ENCODE measurements at places on chromosomes 4 and X.
A peak's percentile ranks its signal among the peaks of the same experiment; 100 is the strongest.

DNA sequence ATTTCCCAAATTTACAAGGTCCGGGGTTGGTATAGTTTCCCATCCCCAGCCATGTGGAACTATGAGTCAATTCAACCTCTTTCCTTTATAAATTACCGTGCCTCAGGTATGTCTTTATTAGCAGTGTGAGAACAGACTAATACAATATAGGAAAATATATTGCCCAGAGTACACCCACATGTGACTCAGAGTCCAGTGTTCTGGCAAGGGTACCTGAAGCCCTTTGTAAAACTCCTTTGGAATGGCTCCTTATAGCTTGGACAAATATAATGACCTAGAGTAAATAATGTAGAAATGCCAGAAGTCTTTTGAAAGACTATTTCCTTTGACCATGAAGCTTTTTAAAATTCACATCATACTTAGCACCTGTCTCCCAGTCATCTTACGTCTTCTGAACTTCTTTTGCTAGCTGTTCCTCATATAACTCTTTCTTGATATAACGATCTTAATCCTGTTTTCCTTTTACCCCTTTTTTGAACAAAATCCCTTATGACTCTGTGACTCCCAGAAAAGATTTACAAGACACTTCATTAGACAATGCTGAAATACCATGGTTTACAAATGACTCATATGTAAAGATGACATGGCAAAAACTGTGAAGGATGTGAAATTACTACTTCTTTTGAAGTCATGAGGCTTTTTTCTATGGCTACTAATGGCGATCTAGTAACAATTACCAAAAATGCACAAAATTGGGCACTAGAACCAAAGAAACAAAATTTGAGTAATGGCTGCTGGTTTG is 408.9 kb downstream of the NAP1L3 start:
- no peak for DNase-seq

GRCh38 chrX:137118136-137118535 is 84.3 kb upstream of the GPR101 start:
- DNase-seq, result no peak

GRCh38 chr4:22672519-22672918 is 20.2 kb upstream of the GBA3 start:
- no peak for DNase-seq

- DNase-seq, result no peak
These were observed 296.0 kb upstream of the SFRP2 start for GRCh38 chr4:154084864-154085263.

GRCh38 chr4:163395055-163395454 is 51.4 kb downstream of the NPY5R start:
- no peak for DNase-seq

- no peak for DNase-seq
These were observed 433 bp downstream of the MMAA start for GRCh38 chr4:145619639-145619996.

- no peak for DNase-seq
These were observed 163.2 kb downstream of the RELL1 start for GRCh38 chr4:37522996-37523395.

GRCh38 chr4:121093261-121093660 is 20.9 kb upstream of the NDNF start:
- DNase-seq, result no peak

GRCh38 chr4:171742436-171742835 is 70.8 kb upstream of the GALNTL6 start:
- no peak for DNase-seq

- no peak for DNase-seq
These were observed 49.6 kb downstream of the HPF1 start for GRCh38 chr4:169707958-169708643.

GRCh38 chr4:151690876-151691275 is 69.9 kb downstream of the GATB start:
- no peak for DNase-seq

DNA sequence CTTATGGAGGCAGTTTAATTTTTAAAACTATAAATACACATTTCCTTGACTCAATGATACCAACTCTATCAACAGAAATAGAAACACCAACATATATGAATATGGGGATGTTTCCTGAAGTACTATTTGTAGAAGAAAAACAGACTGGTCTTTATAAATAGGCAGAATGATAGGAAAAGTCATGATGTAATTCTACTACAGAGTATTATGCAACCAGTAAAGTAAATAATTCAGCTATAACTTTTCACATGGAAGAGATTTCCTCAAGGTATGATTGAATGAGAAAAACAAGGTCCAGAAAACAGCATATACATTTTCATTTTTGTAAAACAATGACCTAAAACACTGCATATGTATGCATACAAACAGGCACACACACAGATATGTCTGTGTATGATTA is 56.2 kb downstream of the GPRIN3 start:
- no peak for DNase-seq

- DNase-seq, result no peak
These were observed 64.5 kb downstream of the TENM3 start for GRCh38 chr4:182307746-182308145.

GRCh38 chr4:87278335-87278794 is 44.3 kb downstream of the HSD17B13 start:
- DNase-seq, result no peak

GRCh38 chr4:112031712-112032328 is 113.4 kb upstream of the FAM241A start:
- no peak for DNase-seq

GRCh38 chrX:25226151-25226550 is 210.4 kb upstream of the ARX start:
- no peak for DNase-seq

GRCh38 chrX:42079968-42080367 is 156.6 kb upstream of the CASK start:
- DNase-seq, result no peak

DNA sequence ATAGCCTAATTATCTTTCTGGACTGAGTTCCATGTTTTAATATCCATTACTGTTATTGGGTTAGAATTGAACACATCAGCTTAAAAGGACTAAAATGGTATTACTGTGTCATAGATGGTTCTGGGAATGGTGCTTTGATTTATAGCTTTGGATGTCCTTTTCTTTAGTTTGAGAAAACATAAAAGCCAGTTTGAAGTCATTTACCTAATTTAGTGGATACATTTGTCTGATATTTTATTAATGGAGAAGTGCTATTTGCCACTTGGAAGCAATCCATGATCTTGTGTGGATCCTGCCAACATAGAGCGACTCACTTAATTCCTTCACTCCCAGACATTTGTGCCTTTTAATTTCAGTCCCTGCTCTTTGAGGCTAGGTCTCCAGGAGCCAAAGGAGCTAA is 212.4 kb upstream of the PACRGL start:
- DNase-seq, result no peak

GRCh38 chr4:1356181-1356998 is 9.4 kb downstream of the UVSSA start:
- peak; percentile 10 for DNase-seq

DNA sequence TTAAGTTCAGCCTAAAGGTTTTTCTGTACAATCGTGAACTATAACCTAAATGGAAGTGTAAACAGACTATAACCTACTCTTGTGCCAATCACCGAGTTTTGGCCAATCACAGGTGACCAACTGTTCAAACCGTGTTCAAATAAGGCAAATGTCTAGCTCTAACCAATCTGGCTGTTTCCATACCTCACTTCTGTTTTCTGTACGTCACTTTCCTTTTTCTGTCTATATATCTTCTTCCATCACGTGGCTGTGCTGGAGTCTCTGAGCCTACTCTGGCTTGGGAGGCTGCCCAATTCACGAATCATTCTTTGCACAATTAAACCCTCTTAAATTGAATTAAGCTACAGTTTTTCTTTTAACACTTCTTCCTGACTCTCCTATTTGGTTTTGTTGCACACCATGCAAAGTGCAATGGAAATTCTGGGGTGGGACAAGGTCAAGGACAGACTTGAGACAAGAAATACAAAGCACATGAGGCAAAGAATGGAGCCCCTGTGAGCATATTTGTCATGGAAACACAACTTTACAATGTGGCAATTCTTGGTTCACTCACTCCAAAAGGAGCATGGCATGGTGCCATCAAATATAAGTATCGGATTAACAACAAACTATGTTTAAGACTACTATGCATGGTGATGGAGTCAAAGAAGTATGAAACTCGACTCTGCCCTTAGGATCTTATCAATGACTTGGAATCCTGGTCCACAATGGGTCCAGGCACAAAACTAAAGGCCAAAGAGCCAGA is 115.7 kb upstream of the FAM9B start:
- DNase-seq, result no peak
